ENCODE measurements at places on chromosomes 16 and 17.

- DNase-seq: no peak
Measured at GRCh38 chr16:68486502-68487202, 38.3 kb upstream of the SMPD3 start.

DNA sequence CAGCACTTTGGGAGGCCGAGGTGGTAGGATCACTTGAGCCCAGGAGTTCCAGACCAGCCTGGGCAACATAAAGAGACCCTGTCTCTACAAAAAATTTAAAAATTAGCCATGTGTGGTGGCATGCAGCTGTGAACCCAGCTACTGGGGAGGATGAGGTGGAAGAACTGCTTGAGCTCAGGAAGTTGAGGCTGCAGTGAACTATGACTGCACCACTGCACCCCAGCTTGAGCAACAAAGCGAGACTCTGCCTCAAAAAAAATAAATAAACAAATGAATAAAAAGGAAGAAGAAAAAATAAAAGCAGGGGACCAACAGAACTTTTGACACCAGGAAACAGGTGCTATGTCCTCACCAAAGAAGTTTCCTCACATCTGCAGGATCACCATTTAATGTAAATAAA, 14.2 kb downstream of the TERF2 start:
- no peak for DNase-seq

DNA sequence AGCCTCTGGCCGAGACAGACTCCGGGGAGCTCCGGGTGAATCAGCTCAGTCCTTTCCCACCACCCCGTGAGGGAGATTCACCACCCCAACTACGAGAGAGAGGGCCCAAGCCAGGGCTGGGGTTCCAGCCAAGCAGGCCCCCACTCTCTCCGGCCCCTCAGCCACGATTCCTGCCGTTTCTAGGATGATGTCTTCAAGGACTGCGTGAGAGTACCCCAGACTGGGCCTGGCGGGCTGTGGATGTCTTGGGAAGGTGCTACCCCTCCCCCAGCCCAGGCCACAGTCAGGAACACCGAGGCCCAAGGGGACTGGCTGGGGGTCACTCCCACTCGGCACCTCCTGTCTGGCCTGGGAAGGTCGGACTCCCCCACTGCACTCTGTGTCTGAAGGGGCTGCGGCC, 21.6 kb upstream of the PABPN1L start:
- no peak for DNase-seq

- no peak for DNase-seq
Measured at GRCh38 chr17:81470270-81470943, 42.2 kb downstream of the ACTG1 start.

GRCh38 chr17:45801421-45801820, 17.3 kb downstream of the CRHR1 start:
- no peak for DNase-seq

DNA sequence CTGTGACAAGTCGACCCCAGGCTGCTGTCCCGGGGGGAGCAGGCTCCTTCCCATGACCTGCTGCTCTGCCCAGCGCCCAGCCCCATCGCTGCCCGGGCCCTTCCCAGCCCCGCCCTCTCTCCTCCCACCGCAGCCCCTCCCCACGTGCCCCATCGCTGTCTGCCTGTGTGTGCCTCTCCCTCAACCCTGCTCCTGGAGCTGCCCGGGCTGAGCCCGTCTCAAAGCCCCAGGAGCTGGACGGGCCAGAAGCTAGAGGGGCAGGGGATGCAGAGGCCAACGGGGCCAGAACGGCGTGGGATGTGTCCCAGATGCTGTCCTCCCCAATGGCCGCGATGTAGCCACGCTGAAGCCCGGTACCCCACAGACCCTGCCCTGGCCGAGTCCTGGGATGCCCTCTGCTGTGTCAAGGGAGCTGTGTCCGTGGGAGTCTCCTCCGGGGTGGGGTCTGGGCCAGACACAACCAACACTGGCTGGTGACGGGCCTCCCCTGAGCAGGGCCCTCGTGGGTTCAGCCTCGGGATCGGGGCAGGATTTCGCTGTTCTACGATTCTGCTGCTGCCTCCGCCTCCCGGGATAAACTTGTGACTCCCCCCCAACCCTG, 118.2 kb upstream of the ZNF750 start:
- DNase-seq: no peak

- DNase-seq: no peak
Measured at GRCh38 chr17:17900615-17901520, 64.1 kb upstream of the SREBF1 start.

DNA sequence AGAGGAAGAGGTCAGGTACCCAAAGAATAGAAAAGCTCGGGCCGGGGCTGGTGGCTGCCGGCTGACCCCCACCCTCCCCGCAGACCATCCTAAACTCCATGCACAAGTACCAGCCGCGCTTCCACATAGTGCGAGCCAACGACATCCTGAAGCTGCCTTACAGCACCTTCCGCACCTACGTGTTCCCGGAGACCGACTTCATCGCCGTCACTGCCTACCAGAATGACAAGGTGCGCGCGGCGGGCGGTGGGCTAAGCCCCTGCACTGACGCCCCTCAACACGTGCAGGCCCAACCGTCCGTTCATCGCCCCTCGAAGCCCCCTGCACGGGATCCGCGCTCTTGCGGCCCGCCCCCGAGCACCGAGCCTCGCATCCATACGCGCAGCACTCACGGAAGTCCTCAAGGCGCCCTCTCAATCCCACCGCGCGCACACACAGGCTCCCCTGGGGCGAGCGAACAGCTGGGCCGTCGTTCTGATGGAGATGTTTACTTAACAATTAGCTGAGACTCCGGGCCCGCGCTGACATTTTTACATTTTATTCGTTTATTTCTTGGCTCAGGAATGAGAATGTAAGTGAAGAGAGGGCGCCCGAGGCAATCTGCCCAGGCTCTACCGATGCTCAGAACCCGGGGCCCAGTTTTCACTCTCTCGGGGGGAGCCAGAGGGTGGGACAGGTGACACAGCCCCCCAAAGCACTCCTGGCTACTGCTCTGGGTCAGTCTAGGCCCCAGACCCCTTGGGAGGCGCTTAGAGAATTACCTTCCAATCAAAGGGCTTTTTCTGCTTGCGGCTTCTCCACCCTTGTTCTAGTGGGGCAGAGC, 3.5 kb downstream of the TBX2 start:
- no peak for DNase-seq

GRCh38 chr16:26491101-26491670, 575.5 kb upstream of the C16orf82 start:
- DNase-seq: no peak

- DNase-seq: no peak
Measured at GRCh38 chr17:82910041-82910481, 70.2 kb upstream of the ZNF750 start.

DNA sequence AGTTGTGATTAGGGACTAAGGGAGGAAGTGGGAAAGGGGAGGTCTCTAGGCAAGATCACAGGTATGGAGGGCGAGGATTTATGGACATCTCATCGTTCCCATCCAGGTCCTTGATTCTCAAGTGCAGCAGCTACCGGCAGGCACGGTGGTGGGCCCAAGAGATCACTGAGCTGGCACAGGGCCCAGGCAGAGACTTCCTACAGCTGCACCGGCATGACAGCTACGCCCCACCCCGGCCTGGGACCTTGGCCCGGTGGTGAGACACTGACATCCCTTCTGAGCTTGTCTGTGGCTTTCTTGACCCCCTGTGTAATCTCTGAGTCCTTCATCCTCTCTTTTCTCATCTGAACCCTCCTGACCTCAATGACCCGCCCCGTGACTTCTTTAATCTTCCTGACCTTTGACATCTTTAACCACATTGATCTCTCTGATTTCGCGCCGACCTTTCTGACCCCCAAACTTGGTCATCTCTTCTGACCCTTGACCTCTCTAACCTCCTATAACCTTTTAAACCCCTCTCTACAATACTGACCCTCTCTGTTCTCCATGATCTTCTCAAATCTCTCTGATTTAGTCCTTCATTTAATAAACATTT, 3.8 kb downstream of the PLD2 start:
- no peak for DNase-seq

Measured in NCI-H1930 (cell line).